ENCODE measurements at places on chromosomes 5 and 9. TPM values are rescaled to one million over a fixed set of nuclear protein-coding genes. Genes with fewer than 3 reads are reported as not detected.

The DMGDH gene
- total RNA-seq, result 1.9 TPM

The COX7C gene
- total RNA-seq, result 240 TPM

The PCDHGA11 gene
- total RNA-seq, result 8.4 TPM

The RCL1 gene
- 8.5 TPM for total RNA-seq

The EFNA5 gene
- total RNA-seq, result 1.2 TPM

The CD72 gene
- 0.35 TPM for total RNA-seq

The IFNK gene
- not detected for total RNA-seq

The PCDHA12 gene
- total RNA-seq, result not detected

The PDE6A gene
- not detected for total RNA-seq

The PCDHA1 gene
- total RNA-seq, result not detected

The CCDC152 gene
- 1.4 TPM for total RNA-seq

The SLC23A1 gene
- total RNA-seq, result not detected

The ISL1 gene
- total RNA-seq, result not detected

The IFNA16 gene
- not detected for total RNA-seq

The IFNB1 gene
- total RNA-seq, result not detected

The TAS2R1 gene
- total RNA-seq, result not detected

The C6 gene
- not detected for total RNA-seq

The NIPAL4 gene
- under 0.01 TPM for total RNA-seq

The TLN1 gene
- 541 TPM for total RNA-seq

The ECSCR gene
- not detected for total RNA-seq

The GLIPR2 gene
- total RNA-seq, result 17.9 TPM

The TMEM252 gene
- total RNA-seq, result not detected

The NSG2 gene
- not detected for total RNA-seq

The RRAGA gene
- 72.1 TPM for total RNA-seq

The SEMA5A gene
- total RNA-seq, result 5.8 TPM

The INSL4 gene
- total RNA-seq, result not detected

The ACOT12 gene
- total RNA-seq, result not detected

The NR2F1 gene
- total RNA-seq, result 92.0 TPM

The SHISAL2B gene
- total RNA-seq, result not detected

The IGFBPL1 gene
- total RNA-seq, result not detected

The CCL27 gene
- 0.58 TPM for total RNA-seq

The MCC gene
- total RNA-seq, result 8.6 TPM

The SPATA31A3 gene
- total RNA-seq, result not detected

The CCL21 gene
- not detected for total RNA-seq

The PALM2AKAP2 gene
- 0.53 TPM for total RNA-seq

The FBP2 gene
- total RNA-seq, result 0.29 TPM

The SLC4A9 gene
- not detected for total RNA-seq

The GLE1 gene
- total RNA-seq, result 35.1 TPM

The TIMD4 gene
- total RNA-seq, result not detected

The MYO10 gene
- 19.0 TPM for total RNA-seq
